COR-L47 (cell line): ENCODE measurements at places on chromosomes 2 and 18.
A peak's percentile ranks its signal among the peaks of the same experiment; 100 is the strongest.

DNA sequence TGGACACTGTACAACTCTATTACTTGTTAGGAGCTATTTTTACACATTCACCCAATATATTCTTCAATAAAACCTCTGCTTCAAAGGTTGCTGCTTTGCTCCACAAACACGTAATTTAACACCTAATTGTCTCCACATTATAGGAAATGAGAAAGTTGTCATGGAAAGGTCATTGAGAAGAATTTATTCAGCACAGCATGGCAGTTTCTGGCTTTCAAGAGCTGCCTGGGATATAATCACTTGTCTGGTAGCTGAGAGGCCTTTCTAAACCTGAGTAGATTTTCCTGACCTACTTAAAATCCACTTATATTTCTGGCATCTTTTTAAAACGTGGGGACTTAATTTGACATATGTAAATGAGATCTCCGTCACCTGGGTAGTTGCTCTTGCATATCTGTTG, 216.1 kb downstream of the ZNF804A start:
- peak; percentile 42 for DNase-seq

DNA sequence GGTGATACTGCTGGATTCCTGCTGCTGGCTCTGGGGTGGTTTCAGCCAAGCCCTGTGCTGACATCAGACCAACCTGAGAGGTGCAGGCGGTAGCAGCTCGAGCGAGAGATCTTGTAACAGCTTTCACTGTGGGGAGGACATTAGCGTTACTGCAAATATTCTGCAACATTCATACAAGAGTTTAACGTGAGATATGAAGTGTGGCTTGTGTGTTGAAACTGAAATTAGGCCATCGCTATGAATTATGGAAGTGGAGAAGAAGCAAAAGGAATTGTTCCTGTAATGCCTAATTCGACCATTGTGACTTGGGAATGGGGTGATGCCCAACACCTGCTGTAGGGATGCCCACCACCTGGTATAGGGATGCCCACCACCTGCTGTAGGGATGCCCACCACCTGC, 6.5 kb upstream of the MLPH start:
- no peak for DNase-seq

DNA sequence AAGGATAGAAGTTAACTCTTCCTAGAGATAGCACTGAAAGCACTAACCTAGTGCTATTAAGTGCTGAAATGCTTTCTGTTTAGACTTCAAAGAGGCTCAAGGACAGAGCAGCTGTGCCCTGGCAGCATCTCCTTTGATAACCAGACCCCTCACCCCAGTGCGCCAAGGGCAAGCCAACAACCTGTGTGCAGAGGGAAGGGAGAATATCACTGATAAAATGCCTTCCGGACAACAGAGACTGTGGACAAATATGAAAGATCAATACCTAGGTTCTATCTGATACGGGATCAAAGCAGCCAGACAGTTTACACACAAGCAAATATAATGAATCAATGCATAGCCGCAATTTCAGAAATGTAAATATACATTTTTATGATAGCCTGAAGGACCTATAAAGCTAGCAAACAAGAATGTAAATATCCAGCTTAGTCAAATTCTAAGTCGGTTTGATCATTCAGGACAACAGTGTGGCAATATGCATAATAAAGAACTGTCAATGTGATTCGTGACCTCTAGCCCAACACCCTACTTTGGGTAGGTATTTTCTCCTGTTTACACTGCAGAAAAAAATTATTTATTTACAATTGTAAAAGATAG, 91.8 kb upstream of the RFX8 start:
- DNase-seq, result no peak

GRCh38 chr2:219702796-219703545, 75.5 kb downstream of the SLC4A3 start:
- DNase-seq, result no peak

GRCh38 chr2:7609974-7610373, 692.8 kb downstream of the RNF144A start:
- DNase-seq, result no peak

DNA sequence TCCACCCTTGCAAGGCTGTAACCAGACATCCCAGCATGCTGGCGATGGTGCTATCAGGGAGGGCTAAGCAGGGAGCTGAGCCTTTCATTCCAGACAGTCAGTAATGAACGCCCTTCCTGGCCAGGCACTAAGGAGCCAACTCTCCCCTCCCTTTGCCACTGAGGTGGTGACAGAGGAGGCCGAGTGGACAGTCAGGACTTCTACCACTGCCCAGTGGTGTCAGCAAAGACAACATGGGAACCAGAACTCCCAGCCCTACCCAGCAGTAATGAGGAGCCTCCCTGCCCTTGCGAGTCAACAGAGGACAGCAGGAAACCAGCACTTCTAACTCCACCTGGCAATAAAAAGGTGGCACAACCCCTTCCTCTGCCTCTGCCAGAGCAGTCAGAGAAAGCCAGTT, 68.6 kb downstream of the ZAP70 start:
- peak; percentile 40 for DNase-seq

DNA sequence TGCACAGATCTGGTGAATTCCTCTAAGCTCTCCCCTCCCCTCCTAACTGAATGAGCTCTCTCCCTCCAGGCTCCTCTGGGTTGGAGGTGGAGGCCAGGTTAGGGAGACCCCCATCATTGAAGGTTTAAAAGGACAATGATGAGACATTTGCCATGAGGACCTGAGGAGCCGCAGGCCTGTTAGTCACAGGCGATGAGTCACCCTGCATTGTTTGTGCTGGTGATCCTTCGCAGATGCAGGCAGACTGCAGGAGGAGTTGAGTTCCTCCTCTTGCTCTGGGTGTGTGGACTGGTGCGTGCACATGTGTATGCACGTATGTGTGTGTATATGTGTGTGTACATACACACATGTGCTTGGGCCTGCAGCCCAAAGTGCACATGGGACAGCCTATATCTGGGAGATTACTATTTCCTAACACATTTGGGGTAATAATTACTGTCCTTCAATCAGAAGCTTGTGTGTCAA, 42.0 kb downstream of the MCFD2 start:
- DNase-seq, result no peak

DNA sequence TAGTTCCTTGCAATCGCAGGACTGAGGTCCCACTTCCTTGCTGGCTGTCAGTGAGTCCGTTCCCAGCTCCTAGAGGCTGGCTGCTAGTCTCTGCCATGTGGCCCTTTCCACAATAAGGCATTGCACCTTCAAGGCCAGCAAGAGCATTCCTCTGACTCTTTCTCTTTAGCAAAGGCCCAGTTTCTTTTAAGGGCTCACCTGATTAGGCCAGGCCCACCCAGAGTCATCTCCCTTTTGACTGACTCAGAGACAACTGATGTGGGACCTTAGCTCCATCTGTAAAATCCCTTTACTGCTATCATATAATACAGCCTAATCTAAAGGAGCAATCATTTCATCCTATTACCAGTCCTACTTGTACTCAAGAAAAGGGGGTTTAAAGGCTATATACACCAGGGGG, 278.2 kb downstream of the SLC4A3 start:
- DNase-seq, result no peak

- DNase-seq, result no peak
Measured at GRCh38 chr2:207088276-207088675, 77.5 kb downstream of the KLF7 start.

DNA sequence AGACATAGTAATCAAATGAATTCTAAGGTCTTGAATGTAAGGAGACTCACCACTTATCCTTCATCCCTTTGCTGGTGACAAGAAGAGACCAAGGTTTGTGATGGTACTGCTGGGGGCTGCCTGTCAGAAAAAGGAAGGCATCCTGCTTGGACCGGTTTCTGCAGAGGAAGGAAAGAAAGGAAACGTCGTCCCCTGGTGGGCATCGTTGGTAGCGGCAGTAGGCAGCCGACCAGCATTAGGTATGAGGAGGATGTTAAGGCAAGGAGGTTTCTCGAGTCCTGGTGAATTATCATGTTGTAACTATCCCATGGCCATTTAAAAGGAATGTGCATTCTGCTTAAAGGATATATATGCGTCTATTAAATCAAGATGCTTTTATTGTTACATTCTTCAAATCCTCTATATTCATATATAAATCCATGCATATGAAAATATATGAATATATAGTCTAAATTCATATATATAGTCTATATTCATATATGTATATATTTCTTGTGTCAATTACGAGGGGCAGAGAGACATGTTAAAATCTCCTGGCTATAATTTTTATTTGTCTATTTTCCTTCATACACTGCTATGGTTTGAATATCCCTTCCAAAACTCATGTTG, 94.4 kb upstream of the TGFA start:
- DNase-seq, result peak; percentile 42

DNA sequence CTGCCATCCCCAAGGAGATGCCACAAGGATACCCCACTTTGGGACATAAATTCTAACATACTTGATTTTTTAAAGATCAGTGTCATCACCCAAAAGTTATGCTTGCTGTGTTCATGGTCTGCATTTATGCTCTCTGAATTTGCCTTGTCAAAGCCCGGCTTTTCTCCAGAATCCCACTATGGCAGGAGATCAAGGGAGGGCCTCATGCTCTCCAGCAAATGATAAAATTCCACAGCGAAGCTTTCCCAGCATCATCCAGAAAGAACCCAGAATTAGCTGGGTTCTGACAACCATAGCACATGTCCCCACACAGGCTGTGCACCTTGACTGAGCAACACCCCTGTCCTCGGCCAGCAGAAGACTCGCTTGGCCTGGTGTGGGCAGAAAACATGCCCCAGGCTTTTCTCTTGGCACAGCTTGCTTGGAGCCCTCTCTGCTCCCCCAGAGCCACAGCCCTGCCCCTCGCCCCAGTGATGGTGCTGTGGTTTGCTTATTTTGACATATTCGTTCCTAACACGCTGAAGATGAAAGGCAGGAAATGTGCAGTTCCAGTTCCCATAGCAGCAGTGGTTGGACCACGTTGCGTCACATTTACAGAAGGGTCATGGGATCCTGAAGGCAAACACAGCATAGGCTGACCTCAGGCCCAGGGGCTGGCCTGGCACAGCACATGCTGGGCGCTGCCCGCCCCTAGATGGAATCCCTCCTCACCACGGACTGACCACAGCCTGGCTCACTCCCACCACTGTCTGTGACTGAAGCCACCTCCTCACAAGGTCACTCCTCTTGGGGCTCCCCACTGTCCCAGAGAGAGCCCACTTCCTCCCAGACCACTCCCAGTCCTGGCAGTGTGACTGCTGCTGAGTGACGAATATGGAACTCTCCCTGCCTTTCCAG, 14.1 kb upstream of the CHRNA1 start:
- DNase-seq, result no peak

- no peak for DNase-seq
Measured at GRCh38 chr2:207403141-207403540, 126.6 kb upstream of the CREB1 start.

- no peak for DNase-seq
Measured at GRCh38 chr2:43408407-43409160, 182.2 kb upstream of the ZFP36L2 start.

DNA sequence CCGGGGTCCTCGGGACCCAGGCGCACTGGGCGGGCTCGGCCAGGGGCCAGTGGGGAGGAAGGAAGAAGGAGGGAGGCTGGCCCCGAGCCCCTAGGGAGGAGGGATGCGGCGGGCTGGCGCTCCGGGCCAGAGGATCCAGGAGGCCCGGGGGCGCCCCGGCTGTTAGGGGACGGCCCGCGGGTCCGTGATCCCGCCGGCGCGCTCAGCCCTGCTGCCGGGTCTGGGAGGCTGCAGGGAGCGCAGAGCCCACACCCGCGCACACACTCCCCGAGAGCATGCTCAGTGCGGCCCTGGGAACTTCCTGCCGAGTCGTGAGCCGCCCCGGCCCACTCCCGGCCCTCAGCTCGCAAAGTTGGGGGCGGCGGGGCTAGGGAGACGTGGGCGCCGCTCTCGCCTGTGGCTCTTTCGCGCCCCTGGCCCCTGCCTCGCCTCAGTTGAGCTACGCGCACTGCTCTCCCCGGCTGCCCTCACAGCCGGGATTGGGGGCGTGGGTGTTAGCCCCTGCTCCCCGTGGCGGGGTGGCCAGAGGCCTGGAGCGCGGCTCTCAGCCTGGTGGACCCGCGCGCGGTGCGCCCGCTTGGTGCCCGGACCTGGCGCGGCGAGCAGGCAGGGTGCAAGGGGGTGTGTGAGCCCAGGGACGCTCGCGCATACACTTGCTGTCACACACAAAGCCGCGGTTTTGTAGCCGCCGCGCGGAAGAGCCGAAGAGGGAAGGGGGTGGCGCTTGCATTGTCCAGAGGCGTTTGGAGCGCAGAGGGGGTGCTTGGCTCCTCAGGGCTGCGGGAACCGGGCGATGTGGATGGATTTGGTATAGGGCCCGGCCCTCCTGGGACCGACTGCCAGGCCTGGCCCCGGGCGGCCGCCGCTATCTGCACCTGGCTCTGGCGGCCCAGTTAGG, 132.9 kb upstream of the MGAT5 start:
- peak; percentile 32 for DNase-seq

DNA sequence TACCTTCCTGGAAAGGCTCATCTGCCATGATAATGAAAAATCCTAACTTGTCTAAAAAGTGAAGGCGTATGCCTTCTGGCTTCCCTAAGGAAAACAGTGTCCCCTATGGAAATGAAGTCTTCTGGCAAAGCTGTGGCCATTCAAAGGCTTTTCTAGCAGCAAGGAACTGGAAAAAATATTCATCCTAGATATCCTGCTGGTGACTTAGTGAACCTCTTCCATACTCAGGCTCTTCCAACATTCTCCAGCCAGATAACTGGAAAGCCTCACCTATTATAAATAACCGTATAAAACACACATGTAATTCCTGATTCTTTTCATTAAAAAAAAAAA, 84.7 kb downstream of the RBMS1 start:
- no peak for DNase-seq

- DNase-seq, result no peak
Measured at GRCh38 chr18:44323125-44323524, 357.6 kb upstream of the SETBP1 start.

- no peak for DNase-seq
Measured at GRCh38 chr2:202289394-202290204, 24.0 kb downstream of the NOP58 start.

- no peak for DNase-seq
Measured at GRCh38 chr2:38113981-38114708, 38.2 kb upstream of the CYP1B1 start.

DNA sequence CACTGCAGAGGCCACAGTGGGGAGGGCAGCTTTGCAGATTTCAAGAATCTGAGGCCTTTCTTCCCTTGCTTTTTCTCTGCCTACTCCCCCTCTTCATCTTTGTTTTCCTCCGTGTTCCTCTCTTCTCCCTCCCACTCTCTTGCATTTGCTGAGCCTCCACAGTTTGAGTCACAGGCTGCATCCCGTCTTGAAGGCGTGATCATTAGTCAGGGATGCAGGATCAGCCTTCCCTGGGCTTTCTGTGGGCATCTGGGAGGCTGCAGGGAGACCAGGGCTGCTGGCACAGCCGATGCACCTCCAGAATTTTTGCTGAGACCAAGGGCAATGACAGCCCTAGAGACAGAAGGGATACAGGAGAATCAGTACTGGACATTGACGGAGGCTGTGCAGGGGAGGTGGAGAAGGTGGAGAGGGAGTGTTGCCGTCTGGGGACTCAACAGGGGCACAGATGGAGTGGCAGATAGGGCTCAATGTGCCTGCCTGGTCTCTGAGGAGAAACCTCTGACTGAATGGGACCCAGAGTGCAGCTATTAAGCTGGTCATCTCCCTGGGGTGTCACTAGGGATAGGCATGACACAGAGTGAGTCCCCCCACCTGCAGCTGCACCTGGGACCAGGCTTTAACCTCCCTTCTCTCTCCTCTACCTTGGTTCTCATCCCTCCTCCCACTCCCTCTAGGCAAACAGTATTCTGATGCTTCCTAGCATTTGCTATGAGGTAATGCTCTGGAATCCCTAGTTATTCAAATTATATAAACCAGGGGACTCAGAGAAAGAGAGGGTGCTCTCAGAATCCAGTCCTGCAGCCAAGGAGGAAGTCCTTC, 29.0 kb upstream of the DNAJC27 start:
- no peak for DNase-seq
